ENCODE measurements at places on chromosomes 5 and 9.
A peak's percentile ranks its signal among the peaks of the same experiment; 100 is the strongest.

DNA sequence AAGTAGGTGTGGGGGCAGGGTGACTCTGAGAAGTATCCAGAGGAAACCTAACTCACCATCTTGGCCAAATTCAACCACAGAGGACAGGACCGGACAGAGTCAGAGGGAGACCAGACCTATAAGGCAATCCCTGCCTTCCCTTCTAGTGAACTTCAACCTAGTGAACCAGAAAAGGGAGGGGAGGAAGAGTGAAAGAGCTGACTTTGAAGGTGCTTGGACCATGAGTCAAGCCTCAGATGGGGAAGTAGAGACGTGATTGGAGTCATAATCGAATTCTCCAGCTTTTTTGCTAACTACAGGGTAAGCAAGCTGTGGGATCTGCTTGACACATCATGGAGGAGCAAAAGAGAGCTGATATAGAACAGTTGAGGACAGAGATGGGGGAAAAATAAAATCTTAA is 18.8 kb upstream of the KIF2A start:
- DNase-seq, result no peak

- peak; percentile 71 for DNase-seq
Measured at GRCh38 chr5:145347026-145347616, 488.0 kb downstream of the PRELID2 start.

GRCh38 chr9:121359351-121360294 is 10.4 kb downstream of the STOM start:
- peak; percentile 21 for DNase-seq

GRCh38 chr5:81014348-81014747 is 54.2 kb downstream of the RASGRF2 start:
- no peak for DNase-seq

DNA sequence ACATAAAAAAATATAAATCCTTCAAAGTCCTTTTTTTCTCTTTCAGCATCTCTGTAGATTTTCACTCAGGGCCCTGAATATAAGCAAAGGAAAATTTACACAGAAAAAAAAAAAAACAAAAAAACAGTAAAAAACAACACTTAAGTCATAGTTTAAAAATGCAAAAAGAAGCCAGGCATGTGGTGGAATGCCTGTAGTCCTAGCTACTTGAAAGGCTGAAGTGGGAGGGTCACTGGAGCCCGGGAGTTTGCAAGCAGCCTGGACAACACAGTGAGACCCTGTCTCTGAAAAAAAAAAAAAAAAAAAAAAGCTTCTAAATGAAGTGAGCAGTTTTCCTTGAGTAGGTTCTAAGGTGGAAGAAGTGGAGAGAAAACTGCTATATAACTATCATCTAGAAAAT is 55.0 kb upstream of the BNC2 start:
- no peak for DNase-seq
